ENCODE measurements at places on chromosomes 3 and 15. TPM values are rescaled to one million over a fixed set of nuclear protein-coding genes. Genes with fewer than 3 reads are reported as not detected.
A peak's percentile ranks its signal among the peaks of the same experiment; 100 is the strongest.

- DNase-seq: peak; percentile 94
Measured at GRCh38 chr3:66483006-66483405, 17.8 kb downstream of the LRIG1 start.

DNA sequence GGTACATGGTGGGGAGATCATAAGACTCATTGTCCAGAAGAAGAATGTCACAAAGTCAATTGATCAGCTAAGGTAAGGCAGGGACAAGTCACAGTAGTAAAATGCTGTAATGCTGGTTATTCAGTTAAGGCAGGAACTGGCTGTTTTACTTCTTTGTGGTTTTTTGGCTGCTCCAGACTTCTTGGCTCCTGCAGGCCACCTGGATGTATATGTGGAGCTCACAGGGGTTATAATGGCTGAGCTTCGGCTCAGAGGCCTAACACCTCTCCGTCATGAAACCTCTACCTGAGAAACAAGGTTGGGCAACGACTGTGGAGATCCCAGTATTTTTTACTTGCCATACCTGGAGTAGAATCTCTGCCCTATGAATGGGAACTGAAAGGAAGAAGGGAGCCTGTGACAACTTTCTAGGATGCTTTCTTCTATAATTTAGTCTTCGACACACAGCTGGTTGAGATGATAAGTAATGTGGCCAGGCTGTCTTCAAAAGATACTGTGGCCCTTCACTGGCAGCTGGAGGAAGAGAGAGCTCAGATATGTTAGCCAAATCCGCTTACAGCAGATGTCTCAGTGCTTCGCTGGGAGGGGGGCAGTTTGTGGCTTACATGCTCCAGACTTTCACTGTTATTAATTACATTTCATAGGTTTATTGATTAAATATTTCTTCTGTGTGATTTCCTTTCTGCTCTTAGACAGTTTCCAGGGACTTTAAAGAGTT is 887.8 kb downstream of the IGSF11 start:
- DNase-seq: no peak

DNA sequence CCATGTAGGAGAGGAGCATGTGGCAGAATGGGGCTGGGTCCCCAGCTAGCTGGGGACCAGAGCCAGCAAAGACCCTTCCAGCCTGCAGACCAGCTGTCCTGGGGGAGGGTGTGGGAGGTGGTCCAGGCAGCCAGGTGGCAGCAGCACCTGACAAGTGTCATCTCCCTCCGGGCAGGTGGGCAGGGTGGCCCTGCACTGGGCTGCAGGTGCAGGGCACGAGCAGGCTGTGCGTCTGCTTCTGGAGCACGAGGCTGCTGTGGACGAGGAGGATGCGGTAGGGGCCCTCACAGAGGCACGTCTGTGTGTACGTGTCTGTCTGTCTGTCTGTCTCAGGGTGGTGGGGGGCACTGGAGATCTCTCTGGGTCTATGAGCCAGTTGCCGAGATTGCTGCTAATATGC is 5.5 kb downstream of the ANKDD1A start:
- DNase-seq: no peak

UROC1 gene
- not detected for total RNA-seq

Data from aorta (tissue), 5 donors.